ENCODE measurements at places on chromosomes 5 and 9.

GRCh38 chr5:126863402-126863801, 86.5 kb downstream of the LMNB1 start:
- DNase-seq, result no peak

GRCh38 chr5:56412601-56413379, 179.7 kb upstream of the ANKRD55 start:
- no peak for DNase-seq

GRCh38 chr9:114061830-114062474, 16.1 kb downstream of the AMBP start:
- DNase-seq, result no peak

- no peak for DNase-seq
These were observed 5.2 kb upstream of the FCN2 start for GRCh38 chr9:134875371-134875770.

DNA sequence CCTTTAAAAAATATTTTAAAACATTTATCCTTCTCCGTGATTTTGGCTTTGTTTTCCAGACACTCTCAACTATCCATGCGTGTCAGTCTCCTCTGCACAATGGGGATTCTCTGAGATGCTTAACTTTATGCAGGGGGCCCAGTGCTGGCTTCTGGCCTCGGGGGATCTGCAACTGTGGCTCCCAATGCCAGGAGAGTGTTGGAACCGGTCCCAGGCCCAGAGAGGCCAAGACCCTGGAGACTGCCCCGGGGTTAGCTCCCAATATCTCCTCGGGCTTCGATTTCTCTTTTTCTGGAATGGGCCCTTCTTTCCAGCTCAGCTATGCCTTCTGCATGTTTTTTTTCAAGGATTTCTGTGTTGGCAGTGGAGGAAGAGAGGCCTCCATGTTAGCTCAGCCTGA, 20.1 kb upstream of the SARDH start:
- no peak for DNase-seq
